ENCODE measurements at places on chromosomes 12 and 14.

DNA sequence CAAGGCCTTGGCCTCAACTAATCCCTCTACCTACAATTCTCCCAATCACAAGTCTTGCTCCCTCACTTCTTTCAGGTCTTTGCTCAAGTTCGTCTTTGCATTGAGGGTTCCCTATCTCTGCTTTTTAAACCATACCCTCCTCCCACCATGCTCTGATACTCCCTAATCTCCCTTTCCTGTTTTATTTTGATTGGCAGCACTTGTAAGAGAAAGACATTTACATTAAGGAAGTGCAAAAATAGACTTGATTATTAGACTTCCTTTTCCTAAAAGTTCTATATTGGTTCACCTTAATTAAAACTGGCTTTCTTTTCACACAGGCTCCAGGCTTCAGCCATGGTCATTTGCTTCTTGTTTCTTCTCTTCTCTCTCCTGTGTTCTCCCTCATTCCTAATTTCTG lies 18.3 kb upstream of the WIF1 start:
- no peak for DNase-seq

GRCh38 chr12:45726603-45727300 lies 2.8 kb upstream of the ARID2 start:
- DNase-seq, result no peak

DNA sequence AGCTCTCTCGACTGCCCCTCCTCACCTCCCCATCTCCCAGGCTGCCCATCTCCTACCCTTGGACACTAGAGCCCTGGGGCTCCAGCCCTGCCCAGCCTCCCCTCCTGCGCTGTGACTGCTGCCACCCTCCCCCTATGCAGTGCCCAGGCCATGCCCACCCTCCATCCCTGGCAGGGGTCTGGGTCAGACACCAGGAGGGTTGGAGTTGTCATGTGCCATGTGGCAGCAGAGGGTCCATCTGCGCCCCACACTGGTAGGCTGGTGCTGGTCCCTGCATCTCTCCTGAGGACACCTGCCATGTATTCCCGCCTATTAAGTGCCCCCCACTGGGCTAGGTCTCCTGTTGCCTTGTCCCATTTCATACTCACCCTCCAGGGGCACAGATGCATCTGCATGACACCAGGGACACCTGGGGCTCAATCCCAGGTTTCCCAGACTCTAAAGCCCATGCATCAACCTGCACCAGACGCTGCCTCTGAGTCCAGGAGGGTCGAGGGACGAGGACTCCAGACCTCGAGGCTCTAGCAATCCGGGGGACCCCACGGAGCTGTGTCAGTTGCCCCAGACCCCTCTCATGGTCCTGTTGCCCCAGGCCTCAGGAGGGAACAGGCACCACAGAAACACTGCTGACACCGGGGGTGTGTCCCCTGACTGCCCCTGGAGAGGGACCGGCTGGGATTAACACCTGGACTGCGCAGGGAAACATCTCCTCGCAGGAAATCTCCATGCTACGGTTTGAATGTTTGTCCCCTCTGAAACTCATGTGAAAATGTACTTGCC lies 23.4 kb upstream of the SFSWAP start:
- no peak for DNase-seq

GRCh38 chr12:104294927-104295668 lies 8.4 kb upstream of the EID3 start:
- no peak for DNase-seq

- no peak for DNase-seq
Observed at GRCh38 chr14:91872011-91872501, 4.7 kb upstream of the TC2N start.

- DNase-seq, result no peak
Observed at GRCh38 chr14:32447371-32447770, 118.3 kb downstream of the AKAP6 start.

DNA sequence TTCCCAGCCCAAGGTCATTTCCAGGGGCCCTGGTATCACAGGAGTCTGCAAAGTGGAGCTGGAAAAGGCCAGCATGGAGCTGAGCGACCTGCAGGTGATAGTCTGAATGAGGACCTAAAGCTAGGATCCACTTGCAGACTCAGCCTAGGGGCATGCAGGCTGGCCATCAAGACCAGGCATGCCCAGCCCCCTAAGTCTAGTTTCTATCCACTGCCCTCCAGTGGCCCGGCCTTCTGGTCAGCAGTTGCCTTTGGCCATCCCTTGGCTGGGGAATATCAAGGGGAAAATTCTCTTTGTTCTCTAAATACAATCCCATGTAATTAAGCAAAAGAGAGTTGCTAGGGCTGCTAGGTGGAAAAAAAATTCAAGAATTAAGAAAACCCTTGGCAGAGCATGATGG lies 96.3 kb upstream of the LHX5 start:
- no peak for DNase-seq

Measured in femur (tissue), 1 donor.